Peyer's patch (tissue), 4 donors: ENCODE measurements at places on chromosomes 11 and 22. TPM values are rescaled to one million over a fixed set of nuclear protein-coding genes. Genes with fewer than 3 reads are reported as not detected.

GRCh38 chr11:11567936-11568650 lies 53.7 kb downstream of the GALNT18 start:
- no peak for DNase-seq

DNA sequence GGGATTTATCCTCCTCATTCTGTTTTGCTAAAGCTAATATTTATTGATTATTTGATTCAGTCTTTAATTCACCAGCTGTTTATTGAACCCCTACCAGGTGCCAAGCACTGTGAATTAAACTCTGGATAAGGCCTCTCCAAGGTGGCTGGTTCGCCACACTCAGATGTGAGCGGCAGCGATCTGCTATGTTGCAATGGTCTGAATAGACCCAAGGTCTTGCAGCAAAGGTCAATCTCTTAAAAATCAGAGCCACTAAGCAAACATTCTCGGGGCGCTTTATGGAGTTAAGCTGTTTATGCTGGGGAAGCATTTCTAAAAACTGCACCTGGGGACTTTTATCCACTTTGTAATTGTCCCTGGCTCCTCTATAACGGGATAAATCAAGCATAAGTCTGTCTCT lies 10.5 kb upstream of the TSPAN18 start:
- DNase-seq: no peak

DNA sequence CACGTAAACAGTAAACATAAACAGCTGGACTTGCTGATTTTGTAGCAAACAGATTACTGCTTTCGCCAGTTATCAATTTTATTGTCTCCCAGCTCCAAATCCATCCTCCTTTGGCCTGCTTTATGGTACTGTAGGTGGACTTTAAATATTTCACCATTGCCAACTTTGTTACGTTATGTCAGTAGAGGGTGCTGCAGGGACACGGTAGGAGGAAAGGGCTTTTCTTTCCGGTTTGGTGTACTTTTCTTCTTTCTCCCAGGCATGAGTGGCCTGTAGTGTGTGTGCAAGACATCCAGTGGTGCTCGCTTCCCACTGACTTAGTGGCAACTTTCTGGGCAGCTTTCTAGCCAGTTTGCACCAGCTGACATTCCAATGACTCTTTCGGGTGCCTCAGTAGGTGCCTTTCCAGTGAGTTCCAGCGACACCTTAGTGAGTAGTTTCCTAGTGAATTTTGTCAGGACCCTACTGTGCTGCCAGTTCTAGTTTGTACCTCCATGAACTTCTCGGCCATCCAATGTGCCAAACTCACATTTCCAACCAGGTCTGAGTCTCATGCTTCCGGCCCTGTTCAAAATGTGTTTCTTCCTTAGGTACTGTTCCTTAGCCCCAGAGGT lies 267.6 kb upstream of the TENM4 start:
- no peak for DNase-seq

GRCh38 chr11:92845805-92846204 lies 123.6 kb upstream of the MTNR1B start:
- no peak for DNase-seq

GRCh38 chr11:89442801-89443200 lies 48.4 kb downstream of the NOX4 start:
- no peak for DNase-seq

DNA sequence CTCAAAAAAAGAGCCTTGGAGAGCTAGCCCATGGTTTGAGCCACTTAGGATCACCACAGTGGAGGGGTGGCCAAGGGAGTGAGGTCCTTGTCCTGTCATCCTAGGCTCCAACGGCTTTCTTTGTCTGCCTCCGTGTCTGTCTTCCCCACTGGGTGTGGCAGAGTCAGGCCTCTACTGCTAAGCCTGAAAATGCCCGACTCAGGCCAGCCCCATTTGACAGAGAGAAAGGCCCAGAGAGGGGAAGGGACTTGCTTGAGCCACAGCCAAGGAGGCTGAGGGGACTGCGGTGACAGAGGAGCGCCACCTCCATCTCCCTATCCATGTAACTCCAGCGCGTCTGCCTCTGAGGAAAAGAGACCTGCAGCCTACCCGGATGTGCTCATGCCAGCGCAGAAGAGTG lies 27.8 kb upstream of the CD82 start:
- DNase-seq: no peak

- no peak for DNase-seq
These were observed 3.3 kb upstream of the RCN1 start for GRCh38 chr11:32087597-32087996.

GRCh38 chr11:82462608-82463242 lies 270.9 kb downstream of the FAM181B start:
- no peak for DNase-seq

DNA sequence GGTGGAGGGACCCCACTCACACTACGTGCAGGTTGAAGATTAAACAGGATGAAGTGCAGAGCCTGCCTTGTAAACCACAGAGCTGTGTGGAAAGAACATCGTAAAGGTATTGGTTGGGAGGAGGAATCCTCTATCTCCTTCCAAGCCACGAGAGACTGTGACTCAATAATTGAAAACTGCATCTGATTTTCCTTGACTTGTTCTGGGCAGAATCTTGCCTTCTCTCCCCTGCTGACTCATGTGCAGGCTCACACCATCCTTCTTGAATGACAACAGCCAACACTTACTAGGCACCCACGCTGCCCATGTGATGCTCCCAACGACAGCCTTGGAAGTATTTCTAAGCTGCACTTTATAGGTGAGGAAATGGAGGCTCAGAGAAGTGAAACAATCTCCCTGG lies 563.0 kb downstream of the MIAT start:
- DNase-seq: no peak

GRCh38 chr11:35994421-35994820 lies 50.6 kb downstream of the LDLRAD3 start:
- no peak for DNase-seq

- no peak for DNase-seq
These were observed 862 bp upstream of the PDXP start for GRCh38 chr22:37657590-37658132.

DNA sequence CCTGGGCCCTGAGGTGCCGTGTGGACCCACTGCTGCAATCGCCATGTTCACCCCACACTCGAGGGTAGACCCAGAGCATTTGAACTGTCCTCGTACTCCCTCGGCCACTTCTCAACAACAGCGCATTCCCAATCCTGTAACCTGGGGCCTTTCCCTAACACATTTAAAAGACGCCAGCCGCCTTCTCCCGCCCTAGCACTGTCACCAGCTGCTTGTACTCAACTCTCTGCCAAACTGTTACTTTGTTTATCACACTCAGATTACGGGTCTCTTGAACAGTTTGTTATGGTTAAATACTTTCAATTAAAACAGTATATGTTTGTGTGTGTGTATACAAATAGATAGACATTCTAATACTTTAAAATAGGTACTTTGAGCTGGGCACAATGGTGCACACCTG lies 20.7 kb downstream of the CDKN1C start:
- DNase-seq: no peak

DNA sequence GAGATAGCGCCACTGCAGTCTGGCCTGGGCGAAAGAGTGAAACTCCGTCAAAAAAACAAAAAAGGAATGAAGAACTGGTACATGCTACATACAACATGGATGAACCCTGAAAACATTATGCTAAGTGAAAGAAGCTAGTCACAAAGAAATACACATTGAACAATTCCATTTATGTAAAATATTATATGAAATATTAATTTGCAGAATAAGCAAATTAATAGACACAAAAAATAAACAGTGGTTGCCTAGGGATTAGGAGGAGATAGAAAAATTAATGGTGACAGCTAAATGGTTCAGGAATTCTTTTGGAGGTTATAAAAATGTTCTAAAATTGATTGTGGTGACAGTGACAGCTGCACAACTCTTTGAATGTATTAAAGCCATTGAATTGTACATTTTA lies 14.7 kb downstream of the PRDM10 start:
- no peak for DNase-seq

GRCh38 chr22:23526596-23527316 lies 53.3 kb downstream of the IGLL1 start:
- no peak for DNase-seq

GRCh38 chr11:112355726-112356125 lies 95.1 kb upstream of the PLET1 start:
- no peak for DNase-seq

- no peak for DNase-seq
These were observed 83.1 kb upstream of the MTNR1B start for GRCh38 chr11:92886243-92886905.

DNA sequence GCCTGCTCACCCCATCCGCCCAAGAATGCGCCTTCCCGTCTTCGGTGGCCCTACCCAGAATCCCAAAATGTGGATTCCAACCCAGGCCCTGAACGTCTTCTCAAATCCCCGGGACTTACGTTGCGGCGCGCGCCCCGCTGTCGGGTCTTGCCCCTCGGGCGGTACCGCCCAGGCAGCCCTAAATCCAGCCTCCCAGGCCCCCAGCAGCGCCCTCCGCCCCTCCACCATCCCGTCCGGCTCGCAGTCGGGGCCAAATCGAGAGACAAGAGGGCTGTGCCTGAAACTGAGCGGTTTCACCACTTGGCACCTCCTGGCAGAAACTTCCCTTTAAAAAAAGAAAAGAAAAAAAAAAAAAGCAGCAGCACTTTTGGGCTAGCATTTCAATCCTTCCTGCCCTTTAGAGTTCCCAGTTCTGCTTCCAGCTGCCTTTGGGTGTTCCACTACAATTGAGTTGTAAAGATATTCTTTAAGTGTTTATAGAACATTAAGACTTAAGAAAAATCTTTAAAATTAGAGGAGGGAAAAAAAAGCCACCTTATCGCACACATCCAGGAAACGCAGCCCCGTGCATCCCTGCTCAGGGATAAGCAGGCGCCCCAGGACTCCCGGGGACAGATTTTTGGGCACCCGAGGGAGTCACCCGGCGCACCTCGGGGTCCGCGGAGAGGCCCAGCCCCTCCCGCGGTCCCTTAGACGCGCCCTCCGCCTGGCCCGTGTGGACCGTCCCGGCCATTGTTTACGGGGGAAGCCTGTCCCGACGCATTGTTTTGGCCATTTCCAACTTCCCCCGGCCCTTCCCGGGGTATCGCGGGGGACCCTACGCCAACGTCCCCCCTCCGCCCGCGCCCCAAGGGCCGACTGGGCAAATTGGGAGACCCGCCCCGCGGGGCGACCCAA lies 57.6 kb downstream of the KCNJ4 start:
- DNase-seq: peak; percentile 67

- DNase-seq: peak; percentile 41
These were observed 6.9 kb downstream of the OSBPL5 start for GRCh38 chr11:3158131-3158591.

- no peak for DNase-seq
These were observed 13.4 kb downstream of the STARD10 start for GRCh38 chr11:72780296-72781062.

DNA sequence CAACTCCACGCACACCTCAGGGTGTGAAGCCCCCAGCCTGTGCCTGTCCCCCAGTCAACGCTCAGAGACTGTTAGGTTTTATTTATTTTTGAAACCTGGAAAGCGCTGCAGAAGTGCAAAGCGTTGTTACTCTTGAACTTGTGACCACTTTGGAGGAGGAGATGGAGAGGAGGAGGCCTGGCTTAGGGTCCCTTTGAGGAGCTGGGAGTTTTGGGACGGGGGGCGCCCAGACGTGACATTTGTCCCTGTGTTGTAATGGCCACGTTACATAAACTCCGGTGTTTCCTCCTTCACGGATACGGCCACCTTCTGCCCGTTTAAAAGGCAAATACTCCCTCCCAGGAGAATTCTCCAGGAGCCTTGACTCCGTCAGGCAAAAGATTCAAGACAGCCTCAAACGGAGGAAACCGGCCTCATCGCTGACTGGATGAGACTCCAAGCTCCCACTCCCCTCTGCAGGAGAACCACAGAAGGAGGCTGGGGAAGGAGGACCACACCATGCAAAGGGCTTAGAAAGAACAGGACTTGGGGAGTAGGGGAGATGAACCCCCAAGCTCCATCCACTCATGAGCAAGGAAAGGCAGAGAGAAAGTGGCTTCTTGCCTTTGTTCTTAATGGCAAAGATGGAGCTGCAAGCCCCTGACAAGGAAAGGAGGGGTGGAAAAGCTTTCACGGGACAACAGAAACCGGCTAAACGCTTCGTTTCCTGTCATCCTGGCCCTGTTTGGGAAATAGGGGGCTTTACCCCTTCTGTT lies 630 bp downstream of the PIK3IP1 start:
- no peak for DNase-seq

GRCh38 chr11:45089251-45089650 lies 57.2 kb upstream of the PRDM11 start:
- peak; percentile 74 for DNase-seq

DNA sequence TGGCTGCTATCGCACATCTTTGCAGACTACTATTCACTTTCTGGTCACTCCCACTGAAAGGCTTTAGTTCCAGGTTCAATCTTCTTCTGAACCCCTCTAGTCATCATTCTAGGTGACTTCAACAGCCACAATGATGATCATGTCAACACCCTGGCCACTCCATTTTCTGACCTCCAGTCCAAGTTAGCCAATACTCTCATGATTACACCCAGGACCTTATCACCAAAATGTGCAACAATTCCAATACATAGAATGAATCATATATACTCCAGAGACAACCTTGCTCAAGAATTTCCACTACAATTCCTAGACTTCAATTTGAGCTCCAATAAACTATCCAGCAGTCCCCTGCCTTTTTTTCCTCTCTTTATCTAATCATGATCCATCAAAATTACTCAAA lies 70.7 kb downstream of the PAK1 start:
- no peak for DNase-seq

- DNase-seq: no peak
These were observed 43.3 kb downstream of the USP35 start for GRCh38 chr11:78231962-78232501.

GRCh38 chr22:45499746-45500145 lies 2.9 kb upstream of the FBLN1 start:
- no peak for DNase-seq

DNA sequence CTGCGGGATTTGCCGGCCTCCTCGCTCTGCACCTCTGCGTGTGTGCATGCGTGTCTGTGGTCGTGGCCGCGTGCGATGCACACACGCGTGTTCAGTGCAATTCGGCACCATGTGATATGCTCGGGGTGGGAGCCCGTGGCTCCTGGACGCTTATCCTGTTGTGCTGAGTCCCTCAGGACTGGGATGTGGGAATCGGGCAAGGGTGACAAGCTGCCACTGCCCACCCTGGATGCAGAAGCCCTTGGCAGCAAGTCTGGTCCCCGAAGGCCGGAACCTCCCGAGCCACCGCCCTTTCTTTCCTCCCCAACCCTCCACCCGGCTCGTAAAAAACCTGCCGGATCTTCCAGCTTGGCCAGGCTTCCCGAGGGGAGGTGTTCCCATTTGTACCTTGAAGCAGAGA lies 128.2 kb downstream of the PHF21B start:
- DNase-seq: no peak

ARHGAP8 gene
- 17.3 TPM for total RNA-seq

GVQW3 gene
- 2.7 TPM for total RNA-seq

C11orf21 gene
- 1.3 TPM for total RNA-seq

SLC22A8 gene
- not detected for total RNA-seq

TMEM126A gene
- not detected for total RNA-seq

MMP11 gene
- total RNA-seq: 17.3 TPM

SCN3B gene
- 0.80 TPM for total RNA-seq

SGSM1 gene
- 3.3 TPM for total RNA-seq

ACTN3 gene
- total RNA-seq: not detected

RNF169 gene
- total RNA-seq: 14.2 TPM
